ENCODE measurements at places on chromosomes 13 and 19. TPM values are rescaled to one million over a fixed set of nuclear protein-coding genes. Genes with fewer than 3 reads are reported as not detected.

- no peak for DNase-seq
These were observed 17.7 kb upstream of the RANBP3 start for GRCh38 chr19:5995606-5996005.

DNA sequence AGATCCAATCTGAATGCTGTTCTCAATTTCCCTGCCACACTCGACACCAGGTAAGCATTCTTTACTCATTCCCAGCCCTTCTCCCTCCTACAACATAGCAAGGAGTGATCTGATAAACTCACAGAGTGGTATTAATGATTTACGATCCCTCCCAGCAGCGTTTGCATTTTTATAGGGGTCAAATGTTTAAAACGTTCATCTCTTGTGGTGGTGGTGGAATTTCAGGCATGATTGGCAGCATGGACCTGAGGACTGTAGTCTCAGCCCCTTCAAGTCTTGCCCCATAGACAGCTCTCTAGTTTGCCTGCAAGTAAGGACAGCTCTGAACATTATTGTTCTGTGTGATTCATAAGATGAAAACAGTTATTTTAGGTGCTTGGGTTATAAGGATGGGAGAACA lies 565.7 kb downstream of the EFNB2 start:
- peak; percentile 56 for DNase-seq

Gene KLK1
- polyA plus RNA-seq: 1.3 TPM

DNA sequence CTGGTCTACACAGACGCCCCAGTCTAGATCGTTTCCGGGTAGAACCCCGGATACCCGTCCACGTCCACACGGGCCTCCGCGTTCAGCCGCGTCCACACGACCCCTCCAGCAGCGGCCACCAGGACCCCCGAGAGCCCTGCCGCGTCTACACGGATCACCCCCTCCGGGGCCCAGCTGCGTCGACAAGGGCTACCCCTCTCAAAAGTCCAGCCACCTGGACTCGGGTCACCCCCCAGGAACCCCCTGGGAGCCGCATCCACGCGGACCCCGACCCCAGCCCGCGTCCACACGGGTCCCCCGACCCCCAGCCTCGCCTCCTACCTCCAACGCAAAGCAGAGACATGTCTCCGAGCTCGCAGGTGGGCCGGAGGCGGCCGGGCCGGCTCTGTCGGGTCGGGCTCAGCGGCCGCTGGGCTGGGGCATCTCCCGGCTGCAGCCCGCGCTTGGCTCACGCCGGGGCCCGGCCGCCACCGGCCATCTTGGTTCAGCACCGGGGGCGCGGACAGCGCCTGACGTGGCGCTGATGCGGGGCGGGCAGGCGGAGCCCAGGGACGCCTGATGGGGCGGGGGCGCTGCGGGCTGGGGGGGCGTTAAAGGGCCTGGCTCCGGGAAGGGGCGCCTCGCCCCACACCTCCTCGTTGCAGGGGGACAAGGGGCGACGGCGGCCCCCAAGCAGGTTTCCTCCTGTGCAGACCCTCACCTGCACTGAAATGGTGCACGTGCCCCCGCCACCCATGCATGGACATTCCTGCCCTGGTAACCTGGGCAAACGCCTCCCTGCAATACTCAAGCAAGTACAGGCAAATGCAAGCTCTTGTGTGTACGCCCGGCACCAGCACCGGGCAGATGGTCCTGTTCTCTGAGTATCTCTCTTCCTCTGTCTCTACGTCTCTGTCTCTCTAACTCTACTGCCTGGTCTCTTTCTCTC lies at the start of gene UNC13A:
TSS of gene UNC13A (minus strand) at position 498 of the 928 bp plus-strand sequence. CDS start at position 343, 155 bp downstream.
- peak; percentile 33 for DNase-seq

- no peak for DNase-seq
These were observed 13.1 kb downstream of the EPS8L1 start for GRCh38 chr19:55088543-55089341.

GRCh38 chr13:107289540-107289939 lies 721.6 kb upstream of the ARGLU1 start:
- DNase-seq: no peak

GRCh38 chr13:77353995-77354394 lies 27.1 kb upstream of the MYCBP2 start:
- DNase-seq: no peak
